ENCODE measurements at places on chromosomes 3 and 15.

GRCh38 chr3:187774185-187774789, 29.0 kb upstream of the BCL6 start:
- DNase-seq: no peak

GRCh38 chr3:128294999-128295468, 141.8 kb downstream of the EEFSEC start:
- no peak for DNase-seq

- no peak for DNase-seq
These were observed 20.1 kb upstream of the SELENOT start for GRCh38 chr3:150583028-150583427.

- DNase-seq: no peak
These were observed 883.0 kb upstream of the NR2F2 start for GRCh38 chr15:95447486-95447885.

DNA sequence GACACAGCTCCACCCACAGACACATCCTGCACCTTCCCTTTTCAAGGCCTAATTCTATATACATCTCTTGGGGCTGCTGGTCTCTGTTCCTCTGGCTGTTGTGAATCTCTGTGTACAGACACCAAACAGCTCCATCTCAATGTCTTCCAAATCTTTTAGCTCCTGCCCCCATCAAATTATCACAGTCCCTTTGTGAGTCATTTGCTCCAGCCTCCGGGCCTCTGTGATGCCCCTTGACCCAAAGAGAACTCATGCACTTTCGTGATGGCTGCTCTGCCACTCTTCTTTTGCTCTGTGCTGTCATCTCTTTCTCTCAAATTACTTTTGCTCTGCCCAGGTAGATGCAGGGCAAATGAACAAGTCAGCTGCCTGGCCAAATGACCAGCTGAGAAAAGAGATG, 369.0 kb upstream of the CDIN1 start:
- DNase-seq: no peak

- DNase-seq: no peak
These were observed 6.1 kb upstream of the KPNA1 start for GRCh38 chr3:122520861-122521260.

- DNase-seq: no peak
These were observed 201.1 kb downstream of the NR1D2 start for GRCh38 chr3:24145981-24146822.

GRCh38 chr3:58899159-58899952, 150.5 kb downstream of the CFAP20DC start:
- no peak for DNase-seq

DNA sequence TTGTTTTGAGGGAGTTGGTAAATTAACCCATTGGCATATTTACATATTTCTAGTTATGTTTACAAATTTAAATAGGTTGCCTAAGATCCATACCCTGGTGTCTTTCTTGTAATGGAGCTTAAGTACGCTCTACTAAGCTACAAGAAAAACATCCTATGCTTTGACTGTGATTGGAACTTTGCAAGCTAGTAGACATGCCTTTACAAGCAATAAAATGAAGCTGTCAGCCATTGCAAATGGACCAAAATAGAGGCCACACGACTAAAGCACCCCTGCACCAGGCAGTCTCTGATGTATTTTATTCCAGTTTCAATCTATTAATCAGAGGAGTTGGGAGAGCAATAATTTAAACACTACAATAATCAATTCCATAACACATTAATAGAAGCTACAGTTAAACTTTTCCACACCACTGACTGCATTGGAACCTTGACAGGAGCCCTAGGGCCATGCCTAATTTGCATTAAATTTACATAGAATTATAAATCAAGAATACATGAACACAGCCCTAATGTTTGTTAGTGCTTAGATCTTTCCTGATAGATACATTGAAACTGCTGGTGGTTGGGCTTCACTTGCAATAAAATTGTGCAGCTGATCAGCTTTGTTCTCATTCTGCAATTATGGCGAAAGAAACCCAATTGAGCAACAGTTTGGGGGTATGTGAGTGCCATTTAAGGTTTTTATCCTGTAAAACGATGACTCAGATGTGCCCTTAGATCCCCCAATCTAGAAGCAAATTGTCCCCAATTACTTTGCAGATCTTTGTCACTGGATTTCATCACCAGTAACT, 360.1 kb downstream of the LSAMP start:
- DNase-seq: no peak

DNA sequence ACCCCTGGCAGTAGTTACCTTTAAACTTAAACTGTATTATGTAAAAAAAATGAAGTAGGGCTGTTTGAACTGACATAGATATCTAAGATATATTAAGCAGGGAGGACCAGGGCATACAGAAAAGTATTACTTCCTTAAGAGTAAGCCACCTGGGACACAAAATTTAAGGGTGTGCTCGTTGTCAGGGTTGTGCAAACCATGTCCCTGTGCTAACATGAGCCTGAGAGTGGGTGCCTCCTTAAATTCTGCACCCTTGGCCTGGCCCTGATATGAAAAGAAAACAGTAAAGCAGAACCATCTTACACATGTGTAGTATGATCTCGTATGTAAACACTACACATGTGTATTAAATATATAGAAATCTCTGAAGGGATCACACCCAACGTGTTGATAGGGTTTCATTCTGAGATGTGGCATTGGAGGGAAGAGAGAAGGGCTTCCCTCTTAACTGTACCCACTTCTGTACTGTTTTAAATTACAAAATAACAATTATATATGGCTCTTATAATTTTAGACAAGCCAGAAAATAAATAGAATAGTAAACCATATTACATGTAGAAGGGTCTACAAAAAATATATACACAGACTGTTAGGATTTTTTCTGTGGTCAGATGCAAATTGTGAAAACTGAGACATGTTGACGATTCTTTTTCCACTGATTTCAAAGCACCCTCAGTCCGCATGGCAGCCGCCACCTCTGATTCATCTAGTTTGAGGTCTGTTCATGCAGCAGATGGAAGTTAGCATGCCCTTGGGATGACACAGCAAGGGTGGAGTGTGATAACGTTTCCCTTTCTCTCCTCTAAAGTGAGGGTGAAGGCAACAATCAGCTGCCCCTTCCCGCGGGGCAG, 400.8 kb upstream of the PROK2 start:
- DNase-seq: no peak

- DNase-seq: no peak
These were observed 112.7 kb downstream of the SYNPR start for GRCh38 chr3:63390710-63391230.

DNA sequence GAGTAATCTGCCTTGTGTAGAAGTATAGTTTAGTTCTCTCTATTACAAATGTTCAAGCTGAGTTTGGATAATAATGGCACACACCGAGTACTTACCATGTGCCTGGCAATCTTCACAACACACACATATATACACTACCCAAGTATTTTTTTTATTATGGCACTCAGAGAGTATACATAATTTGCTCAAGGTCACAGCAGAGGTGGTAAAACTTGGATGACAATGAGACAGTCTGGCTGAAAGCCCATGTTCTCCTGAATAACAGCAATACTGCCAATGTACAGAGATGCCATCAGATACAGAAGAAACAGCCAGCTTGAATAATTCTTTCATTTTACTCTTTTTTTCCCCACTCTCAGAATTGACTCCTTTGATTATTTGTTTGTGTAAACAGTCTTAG, 460.0 kb downstream of the CNTN6 start:
- DNase-seq: no peak

- DNase-seq: no peak
These were observed 303.8 kb upstream of the NECTIN3 start for GRCh38 chr3:110767838-110768237.

DNA sequence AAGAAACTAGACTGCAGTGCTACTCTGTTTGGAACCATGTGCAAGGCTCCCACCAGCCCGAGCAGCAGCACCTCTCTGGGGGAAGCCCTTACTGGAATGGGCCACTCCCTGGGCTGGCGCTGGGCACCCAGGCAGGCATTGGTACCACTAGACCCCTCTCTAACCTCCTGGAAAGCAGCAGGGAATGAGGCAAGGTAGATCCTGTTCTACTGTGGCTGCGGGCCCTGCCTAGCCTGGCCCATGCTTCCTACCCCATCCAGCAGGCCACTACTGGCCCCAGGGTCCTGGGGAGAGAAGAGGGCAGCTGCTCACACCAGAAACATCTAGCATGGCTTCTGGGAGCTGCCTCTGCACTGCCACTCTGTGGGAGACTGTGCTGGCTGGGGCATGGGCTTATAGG, 44.8 kb downstream of the MESD start:
- no peak for DNase-seq

- DNase-seq: no peak
These were observed 9.5 kb downstream of the ZNF280D start for GRCh38 chr15:56723787-56724186.

DNA sequence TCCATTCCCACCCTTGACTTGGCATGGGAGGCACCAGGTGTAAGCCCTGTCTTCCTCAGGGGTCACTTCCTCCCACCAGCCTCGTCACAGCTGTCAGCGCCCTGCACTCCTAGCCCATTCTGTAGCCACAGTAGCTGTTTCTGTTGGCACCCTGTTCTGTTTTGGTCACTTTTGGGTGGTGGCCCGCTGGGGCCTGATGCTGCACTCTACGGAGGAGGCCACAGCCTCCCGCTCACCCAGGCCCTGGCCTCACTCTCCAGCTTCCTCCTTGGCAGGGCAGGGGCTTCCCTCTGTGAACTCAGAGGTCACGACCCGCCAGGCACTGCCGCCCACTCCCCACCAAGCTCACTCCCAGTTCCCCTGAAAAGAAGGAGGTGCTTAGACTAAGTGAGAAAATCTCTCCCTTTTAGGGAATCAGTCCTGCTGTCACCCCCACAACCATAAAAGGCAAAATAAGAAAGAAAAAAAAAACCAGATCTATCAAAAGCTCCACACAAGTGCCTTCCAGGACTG, 68.4 kb downstream of the MGLL start:
- DNase-seq: no peak

GRCh38 chr3:181929501-181929900, 217.8 kb downstream of the SOX2 start:
- no peak for DNase-seq

DNA sequence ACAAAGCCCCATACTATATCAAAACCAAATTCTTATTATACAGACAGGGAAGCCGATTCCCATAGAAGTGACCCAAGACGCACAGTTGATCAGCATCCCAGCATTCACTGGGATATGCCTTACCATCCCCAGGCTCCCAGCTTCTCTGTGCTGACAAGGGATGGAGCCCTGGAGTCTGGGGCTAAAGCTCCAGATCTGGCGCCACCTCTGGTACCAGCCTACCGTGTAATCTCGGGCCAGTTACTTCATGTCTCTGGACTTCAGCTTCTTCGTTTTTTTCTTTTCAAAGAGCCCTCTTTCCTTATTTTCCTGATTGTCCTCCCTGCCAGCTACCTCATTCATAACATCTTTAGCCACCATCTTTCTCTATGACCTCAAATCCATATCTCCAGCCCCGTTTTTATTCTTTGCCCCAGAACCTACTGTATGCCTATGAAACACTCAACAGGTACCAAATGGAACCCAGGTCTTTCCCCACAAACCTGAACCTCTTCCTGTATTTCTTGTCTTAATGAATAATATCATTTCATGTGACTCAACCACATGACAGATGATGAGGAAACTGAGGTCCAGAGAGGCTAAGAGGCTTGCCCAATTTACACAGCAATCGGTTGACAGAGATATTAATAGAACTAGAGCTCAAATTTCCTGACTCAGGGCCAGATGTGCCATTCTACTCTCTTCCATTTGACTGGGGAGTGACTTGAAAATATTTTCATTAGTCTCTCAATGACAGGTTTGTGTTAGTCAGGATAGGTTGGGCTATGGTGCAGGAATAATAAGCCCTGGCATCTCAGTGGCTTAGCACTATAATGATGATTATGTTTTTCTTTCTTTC, 85.4 kb upstream of the TLE3 start:
- no peak for DNase-seq

DNA sequence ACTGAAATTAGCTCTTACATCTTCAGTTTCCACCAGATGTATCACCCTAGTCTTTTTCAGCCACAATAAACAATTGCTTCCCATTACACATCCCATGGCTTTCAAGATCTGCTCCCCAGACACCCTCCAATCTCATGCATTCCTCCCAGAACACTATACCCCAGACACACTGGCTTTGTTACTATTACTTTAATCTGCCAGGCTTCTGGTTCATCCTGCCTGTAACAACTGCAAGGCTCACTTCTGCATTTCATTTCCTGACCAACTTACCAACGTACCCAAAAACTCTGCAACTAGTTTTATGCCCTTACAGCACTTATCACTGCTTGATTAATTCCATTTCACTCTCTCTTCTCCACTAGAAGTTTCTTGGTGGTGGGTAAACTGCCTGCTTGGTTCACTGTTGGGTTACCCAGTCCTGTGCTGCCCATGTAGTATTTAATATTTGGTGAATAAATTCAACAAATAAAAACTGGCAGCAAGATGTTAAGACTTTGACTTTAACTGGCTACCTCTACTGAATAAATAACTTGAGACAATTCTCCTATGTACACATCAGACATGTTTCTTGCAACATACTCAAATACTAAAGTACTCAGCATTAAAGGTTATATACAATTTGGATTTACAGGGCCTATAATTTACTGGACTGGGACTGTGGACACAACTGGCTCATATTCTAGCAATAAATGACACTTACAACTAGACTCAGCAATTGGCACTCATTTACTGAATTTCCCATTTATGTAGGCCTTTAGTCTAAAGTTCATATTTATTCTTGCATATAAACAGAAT, 2.7 kb downstream of the RPL22L1 start:
- no peak for DNase-seq

- DNase-seq: no peak
These were observed 50.9 kb upstream of the CHRNB4 start for GRCh38 chr15:78691851-78692421.
